IMR-90 (cell line): ENCODE measurements at places on chromosomes 4 and X. TPM values are rescaled to one million over a fixed set of nuclear protein-coding genes. Genes with fewer than 3 reads are reported as not detected.

Gene SPOCK3
- total RNA-seq = not detected in 2 replicates

Gene KCNIP4
- not detected in 2 replicates for total RNA-seq

Gene ERVMER34-1
- total RNA-seq = not detected in 2 replicates

Gene TNIP3
- total RNA-seq = 0.18 and 0.28 TPM in 2 replicates

Gene CT55
- total RNA-seq = not detected in 2 replicates

Gene GNRHR
- total RNA-seq = not detected in 2 replicates

Gene NEXMIF
- under 0.01 TPM in 1 of 2 replicates, not detected in the other for total RNA-seq

Gene SPATA18
- total RNA-seq = 4.7 and 5.0 TPM in 2 replicates

Gene OCRL
- total RNA-seq = 18.9 and 20.6 TPM in 2 replicates

Gene HEPH
- 16.4 and 23.5 TPM in 2 replicates for total RNA-seq

Gene HMX1
- not detected in 2 replicates for total RNA-seq

DNA sequence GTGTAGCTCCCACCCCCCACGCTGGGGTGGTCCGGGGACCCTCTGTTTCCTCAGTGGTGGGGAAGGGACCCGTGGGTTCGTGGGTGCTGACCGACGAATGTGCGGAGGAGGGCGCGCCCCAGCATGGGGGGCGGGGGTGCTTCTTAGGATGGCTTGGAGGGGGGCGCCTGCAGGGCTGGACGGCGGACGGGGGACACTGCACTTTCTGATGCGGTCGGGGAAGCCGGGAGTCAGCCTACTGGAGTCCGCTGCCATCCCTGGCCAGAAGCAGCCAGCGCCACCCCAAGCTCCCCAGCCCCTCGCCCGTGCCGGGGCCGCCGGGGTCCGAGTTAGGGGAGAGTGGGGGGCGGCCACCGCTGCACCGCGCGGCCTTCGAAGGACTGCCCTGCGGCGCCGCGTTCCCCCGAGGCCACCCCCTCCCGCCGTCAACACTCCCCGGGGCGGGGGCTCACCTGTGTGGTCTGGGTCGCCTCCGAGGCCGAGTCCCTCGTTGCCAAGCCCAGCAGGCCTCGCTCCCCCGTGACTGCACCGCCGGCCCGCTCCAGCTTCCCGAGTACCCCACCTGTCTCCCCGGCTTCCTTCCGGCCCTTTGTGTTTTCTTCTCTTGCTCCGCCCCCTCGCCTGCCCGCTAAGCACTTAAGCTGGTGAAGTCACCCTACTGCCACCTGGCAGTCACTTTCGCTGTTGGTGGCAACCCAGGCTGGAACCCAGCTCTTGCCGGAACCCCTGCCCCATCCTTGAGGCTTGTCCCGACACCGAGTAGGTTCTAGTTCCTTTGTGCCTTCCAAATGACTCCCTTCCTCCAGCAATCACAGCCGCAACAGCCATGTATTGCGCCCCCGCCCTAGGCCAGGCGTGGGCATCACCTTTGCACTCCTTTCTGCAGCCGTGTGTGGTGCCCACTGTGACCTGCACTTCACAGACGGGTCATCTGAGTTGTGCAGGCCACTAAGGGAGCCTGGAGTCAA lies at the start of gene OCIAD2:
Gene OCIAD2 (minus strand): TSS at position 569 of the 968 bp plus-strand sequence. CDS start 2,225 bp downstream, outside the sequence.
- H3K27ac ChIP-seq = no peak within 1 kb of the TSS; the same call in 1 of the 2 replicates
- no peaks in the 10 kb centered on the region for H3K36me3 ChIP-seq
- DNase-seq = no peak
- H3K4me3 ChIP-seq = peak within 1 kb of the TSS; percentile 32

GRCh38 chr4:89316931-89317366 lies 9.3 kb upstream of the GPRIN3 start:
- no peaks in the 10 kb centered on the region for H3K36me3 ChIP-seq
- no peak overlapping the region for H3K27ac ChIP-seq
- H3K4me3 ChIP-seq = no peak overlapping the region
- no peaks in the 10 kb centered on the region; the same call in 1 of the 2 replicates for H3K27me3 ChIP-seq
- peak; percentile 16 for DNase-seq

DNA sequence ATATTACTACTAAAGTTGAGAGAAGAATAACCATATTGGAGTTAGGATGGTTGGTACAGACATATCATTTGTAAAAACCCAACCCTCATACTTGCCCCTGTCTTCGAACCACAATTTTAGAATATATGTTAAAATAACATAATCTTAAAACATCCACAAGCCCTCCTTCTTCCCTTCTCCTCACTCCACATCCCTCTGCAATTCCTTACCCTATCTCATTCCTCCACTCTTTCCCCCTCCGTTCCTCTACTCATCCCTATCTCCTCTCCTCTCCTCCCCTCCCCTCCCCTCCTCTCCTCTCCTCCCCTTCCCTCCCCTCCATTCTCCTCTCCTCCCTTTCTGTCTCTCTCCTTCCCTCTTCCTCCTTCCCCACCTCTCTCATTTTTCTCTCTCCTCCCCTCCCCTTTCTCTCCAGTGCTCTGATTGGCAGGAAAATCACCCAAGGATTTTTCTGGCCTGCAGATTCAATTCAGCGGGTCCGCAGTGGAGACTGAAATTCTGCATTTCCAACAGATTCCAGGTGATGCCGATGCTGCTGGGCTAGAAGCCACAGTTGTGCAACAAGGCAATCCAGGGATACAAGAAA lies 17.4 kb upstream of the ODAM start:
- no peaks in the 10 kb centered on the region for H3K36me3 ChIP-seq
- H3K27me3 ChIP-seq = no peaks in the 10 kb centered on the region
- no peak overlapping the region for H3K4me3 ChIP-seq
- H3K27ac ChIP-seq = no peak overlapping the region

GRCh38 chrX:129830494-129830893 lies 13.2 kb downstream of the ZDHHC9 start:
- no peak overlapping the region for H3K27ac ChIP-seq
- no peaks in the 10 kb centered on the region for H3K27me3 ChIP-seq
- peaks cover 6% of the 10 kb centered on the region for H3K4me1 ChIP-seq
- no peak overlapping the region for H3K4me3 ChIP-seq
- peaks cover 6% of the 10 kb centered on the region; the same call in 1 of the 2 replicates for H3K36me3 ChIP-seq

- H3K27me3 ChIP-seq = no peaks in the 10 kb centered on the region
- H3K4me3 ChIP-seq = no peak overlapping the region
- no peak for DNase-seq
- no peak overlapping the region for H3K27ac ChIP-seq
- H3K4me1 ChIP-seq = peaks cover 2% of the 10 kb centered on the region; the same call in 1 of the 2 replicates
These were observed 77.9 kb downstream of the LRRC66 start for GRCh38 chr4:51942108-51942832.

- DNase-seq = no peak
- no peak overlapping the region for H3K27ac ChIP-seq
- H3K36me3 ChIP-seq = peaks cover 21% of the 10 kb centered on the region
- no peaks in the 10 kb centered on the region for H3K4me1 ChIP-seq
- no peaks in the 10 kb centered on the region for H3K27me3 ChIP-seq
These were observed 7.2 kb downstream of the PDHA1 start for GRCh38 chrX:19350941-19351384.

DNA sequence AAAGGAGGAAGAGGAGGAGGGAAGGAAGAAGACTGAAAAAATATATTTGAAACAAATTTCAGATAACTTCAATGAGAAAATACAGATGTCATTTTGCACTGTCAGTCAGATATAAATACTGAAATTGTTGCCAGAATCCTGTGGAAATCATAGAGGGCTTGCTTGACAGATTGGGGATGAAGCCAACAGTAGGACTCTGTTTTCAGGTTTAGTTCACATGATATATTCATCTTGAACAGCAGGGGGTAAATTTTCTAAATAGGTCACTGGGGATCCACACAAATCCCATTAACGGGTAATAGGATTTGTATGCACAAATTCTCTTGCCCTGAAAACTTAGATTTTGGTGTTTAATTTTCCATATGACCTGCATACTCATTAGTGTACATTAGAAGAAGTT lies 103.3 kb upstream of the PCDH18 start:
- H3K36me3 ChIP-seq = no peaks in the 10 kb centered on the region
- peak overlapping the region; percentile 81 for H3K27ac ChIP-seq
- no peak overlapping the region for H3K4me3 ChIP-seq
- H3K27me3 ChIP-seq = no peaks in the 10 kb centered on the region
- H3K4me1 ChIP-seq = peaks cover 5% of the 10 kb centered on the region; the same call in 1 of the 2 replicates
- no peak for DNase-seq

DNA sequence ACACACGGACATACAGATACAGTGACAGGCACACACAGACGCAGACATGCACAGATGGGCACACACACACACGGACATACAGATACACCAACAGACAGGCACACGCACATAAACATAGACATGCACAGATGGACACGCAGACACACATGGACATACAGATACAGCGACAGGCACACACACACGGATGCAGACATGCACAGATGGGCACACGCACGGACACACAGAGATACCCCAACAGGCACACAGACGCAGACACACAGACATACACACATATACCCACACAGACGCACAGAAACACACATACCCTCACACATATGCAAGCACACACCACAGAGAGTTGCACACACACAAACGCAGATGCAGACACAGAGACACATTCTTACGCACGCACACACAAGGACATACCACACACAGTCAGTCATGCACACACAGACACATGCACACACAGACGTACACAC lies 24.4 kb upstream of the SLC25A6 start:
- no peak for DNase-seq
- H3K36me3 ChIP-seq = peaks cover 61% of the 10 kb centered on the region
- no peak overlapping the region for H3K27ac ChIP-seq
- H3K4me1 ChIP-seq = no peaks in the 10 kb centered on the region
- H3K27me3 ChIP-seq = no peaks in the 10 kb centered on the region

- H3K4me1 ChIP-seq = no peaks in the 10 kb centered on the region
- no peaks in the 10 kb centered on the region for H3K36me3 ChIP-seq
- no peaks in the 10 kb centered on the region for H3K27me3 ChIP-seq
- H3K27ac ChIP-seq = no peak overlapping the region
- no peak overlapping the region for H3K4me3 ChIP-seq
- peak; percentile 41 for DNase-seq
These were observed 72.2 kb upstream of the PPP3CA start for GRCh38 chr4:101419336-101420135.

DNA sequence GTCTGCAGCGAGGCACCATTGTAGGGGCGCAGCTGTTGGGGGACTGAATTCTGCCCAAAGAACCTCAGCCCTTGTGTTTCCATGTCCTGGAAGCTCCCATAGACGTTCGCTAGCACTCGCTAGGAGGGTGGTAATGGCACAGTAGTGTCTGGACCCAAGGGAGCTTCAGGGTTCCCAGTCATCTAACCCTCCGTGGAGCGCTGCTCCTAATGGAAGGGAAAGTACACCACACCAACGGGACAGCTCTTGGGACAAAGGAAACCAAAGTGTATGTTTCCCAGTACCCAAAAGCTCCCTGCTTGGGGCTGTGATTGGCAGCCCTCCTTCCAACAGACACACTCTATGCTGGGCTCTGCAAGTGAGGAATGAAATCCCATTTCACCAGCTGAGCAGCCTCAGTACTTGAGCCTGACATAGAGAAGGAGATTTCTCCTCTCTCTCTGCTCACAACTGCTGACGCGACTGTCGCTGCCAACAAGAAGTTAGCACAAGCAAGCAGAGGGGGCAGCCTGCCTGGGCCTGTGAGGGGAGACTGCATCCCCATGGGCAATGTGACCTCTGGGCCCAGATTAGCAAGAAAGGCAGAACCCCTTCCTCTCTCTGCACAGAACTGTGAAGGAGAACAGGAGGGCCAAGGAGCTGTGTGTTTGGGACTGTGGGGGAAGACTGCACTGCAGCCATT lies 67.6 kb upstream of the SMARCAD1 start:
- H3K27me3 ChIP-seq = no peaks in the 10 kb centered on the region
- H3K4me1 ChIP-seq = no peaks in the 10 kb centered on the region

- no peaks in the 10 kb centered on the region for H3K4me1 ChIP-seq
- H3K27me3 ChIP-seq = no peaks in the 10 kb centered on the region
- no peak for DNase-seq
These were observed 113.1 kb upstream of the VCX2 start for GRCh38 chrX:8284131-8284530.

DNA sequence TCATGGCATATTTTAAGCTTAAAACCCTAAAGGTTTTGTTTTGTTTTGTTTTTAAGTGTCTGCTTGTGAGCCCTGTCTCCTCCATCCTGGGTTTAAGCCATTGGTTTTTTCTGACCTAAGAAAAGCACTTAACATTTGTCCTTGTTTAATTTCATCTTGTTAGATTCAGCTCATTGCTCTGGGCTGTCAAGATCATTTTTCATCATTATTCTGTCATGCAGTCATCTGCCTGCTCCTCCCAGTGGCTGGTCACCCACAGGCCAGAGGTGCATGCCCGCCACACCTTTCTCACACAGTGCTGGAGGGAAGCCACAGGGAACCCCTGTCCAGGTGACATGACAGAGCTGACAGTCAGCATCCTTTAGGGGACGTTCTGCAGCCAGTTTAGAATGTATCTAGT lies 11.7 kb upstream of the REELD1 start:
- H3K36me3 ChIP-seq = no peaks in the 10 kb centered on the region
- H3K4me3 ChIP-seq = no peak overlapping the region
- no peak for DNase-seq

DNA sequence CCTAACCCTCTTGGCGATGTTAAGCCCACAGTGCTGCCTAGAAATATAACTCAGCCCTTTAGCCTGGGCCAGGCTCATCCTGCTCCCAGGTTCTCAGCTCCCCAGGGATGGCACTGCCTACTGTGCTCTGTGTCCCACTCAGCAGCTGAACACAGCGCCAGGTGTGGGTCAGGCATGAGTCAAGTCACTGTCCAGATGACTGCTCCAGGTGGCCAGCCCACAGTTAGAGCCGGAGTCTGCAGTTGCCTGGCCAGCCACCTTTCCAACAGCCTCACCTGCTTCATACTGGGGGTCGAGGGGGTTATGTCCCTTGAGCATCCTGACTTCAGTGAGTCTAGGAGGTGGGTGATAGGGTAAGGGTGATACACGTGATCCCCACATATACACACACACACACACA lies 48.4 kb downstream of the TBC1D14 start:
- H3K4me1 ChIP-seq = peaks cover 17% of the 10 kb centered on the region
- no peak overlapping the region for H3K27ac ChIP-seq
- no peaks in the 10 kb centered on the region for H3K27me3 ChIP-seq
- H3K4me3 ChIP-seq = no peak overlapping the region
- no peak for DNase-seq

- no peaks in the 10 kb centered on the region for H3K36me3 ChIP-seq
- H3K27ac ChIP-seq = no peak overlapping the region
- DNase-seq = peak; percentile 3
- no peaks in the 10 kb centered on the region for H3K27me3 ChIP-seq
These were observed 233.4 kb upstream of the FAM47A start for GRCh38 chrX:34365471-34365870.

- no peaks in the 10 kb centered on the region for H3K36me3 ChIP-seq
- no peak for DNase-seq
- no peaks in the 10 kb centered on the region for H3K4me1 ChIP-seq
- no peak overlapping the region for H3K4me3 ChIP-seq
These were observed 328.8 kb downstream of the ZNF674 start for GRCh38 chrX:46216406-46216805.

- no peak overlapping the region for H3K4me3 ChIP-seq
- peaks cover 4% of the 10 kb centered on the region; the same call in 1 of the 2 replicates for H3K27me3 ChIP-seq
- H3K36me3 ChIP-seq = no peaks in the 10 kb centered on the region
- no peaks in the 10 kb centered on the region for H3K4me1 ChIP-seq
- peak; percentile 19 for DNase-seq
These were observed 15.2 kb upstream of the NEUROG2 start for GRCh38 chr4:112531146-112531545.

DNA sequence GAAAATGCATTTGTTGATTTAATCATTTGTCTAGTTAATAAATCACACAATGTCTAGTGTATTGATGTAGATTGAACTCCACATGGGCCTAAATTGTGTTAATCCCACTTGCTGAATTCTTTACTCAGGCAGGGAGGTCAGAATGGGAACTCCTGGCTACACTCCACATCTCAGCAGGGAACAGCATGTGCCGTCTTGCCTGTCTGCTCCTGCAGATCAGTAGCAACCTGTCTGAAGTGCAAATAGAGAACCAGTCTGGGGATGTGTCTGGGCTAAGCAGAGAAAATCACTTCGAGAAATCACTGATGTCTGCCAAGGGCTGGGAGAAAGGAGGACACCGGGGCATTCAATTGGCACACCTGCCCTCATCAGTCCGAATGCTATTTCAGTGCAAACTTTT lies 16.5 kb upstream of the MXRA5 start:
- H3K27me3 ChIP-seq = no peaks in the 10 kb centered on the region
- H3K4me1 ChIP-seq = no peaks in the 10 kb centered on the region
- DNase-seq = no peak
- H3K27ac ChIP-seq = no peak overlapping the region
- no peak overlapping the region for H3K4me3 ChIP-seq
